Stimulated activated CD8-positive, alpha-beta memory T cell treated with anti-CD3 and anti-CD28 coated beads, Interleukin-2, amount 100 ng/mL, for 1 hour (primary cell): ENCODE measurements at places on chromosomes 2 and 18.

DNA sequence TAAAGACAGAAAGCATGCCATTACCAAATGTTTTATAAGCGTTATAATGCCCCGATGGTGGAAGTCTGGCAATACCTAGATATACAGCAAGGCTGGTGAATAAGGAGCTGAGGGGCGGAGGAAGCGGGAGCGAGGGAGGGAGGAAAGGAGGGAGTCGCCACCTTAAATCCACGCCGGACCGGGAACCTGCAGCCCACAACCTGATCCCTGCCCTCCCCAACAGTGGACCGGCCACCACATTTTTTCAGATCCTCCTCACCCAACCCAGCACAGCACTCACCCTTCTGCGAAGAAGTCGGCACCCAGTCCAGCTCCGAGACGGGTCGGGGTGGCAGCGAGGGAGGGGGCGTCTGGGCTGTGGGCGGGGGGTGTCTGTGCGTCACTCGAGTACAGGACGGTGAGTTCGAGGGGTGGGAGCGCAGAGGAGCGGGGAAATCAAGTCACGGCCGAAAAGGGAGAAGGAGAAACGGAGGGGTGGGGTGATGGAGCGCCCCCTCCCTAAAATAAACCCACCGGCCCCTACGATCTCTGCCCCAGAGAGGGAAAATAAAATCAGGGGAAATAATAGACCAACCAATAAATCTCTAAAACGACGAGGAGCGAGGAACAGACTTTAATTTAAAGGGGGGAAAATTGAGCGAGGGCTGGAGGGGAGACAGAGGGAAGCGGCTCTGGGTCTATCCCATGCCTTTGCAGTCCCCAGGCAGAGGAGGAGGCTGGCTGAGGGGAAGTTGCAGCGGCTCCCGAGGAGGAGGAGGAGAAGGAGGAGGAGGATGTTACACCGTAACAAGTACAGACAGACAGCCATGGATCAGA, 96.5 kb upstream of the SERTAD2 start:
- no peak for DNase-seq

DNA sequence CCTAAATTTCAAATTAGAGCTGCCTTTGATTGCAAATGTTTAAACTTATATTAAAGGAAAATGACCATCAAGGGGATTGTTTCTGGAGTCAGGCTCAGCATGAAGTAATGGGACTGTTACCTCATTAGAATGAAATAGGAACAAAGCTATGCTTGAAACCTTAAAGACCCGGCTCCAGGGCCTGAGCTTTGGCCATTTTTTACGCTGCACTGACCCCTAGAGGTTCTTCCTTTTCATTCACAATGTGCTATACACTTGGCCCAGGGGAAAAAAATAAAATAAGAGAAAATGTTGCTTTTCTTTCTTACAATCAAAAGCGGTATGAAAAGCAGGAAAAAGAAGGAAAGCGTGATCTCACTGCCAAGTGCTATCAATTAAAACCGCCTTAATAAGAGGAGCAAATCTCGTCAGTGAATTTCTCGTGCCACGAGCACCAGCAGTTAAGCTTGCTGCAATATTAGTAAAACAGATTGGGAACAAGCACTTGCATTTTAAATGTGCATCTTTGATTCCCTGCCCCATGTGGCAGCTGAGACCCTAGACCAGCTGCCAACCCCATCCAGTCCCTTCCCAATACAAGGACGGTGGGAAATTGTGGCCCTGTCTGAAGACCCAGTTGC, 96.6 kb downstream of the MBD2 start:
- DNase-seq: no peak

DNA sequence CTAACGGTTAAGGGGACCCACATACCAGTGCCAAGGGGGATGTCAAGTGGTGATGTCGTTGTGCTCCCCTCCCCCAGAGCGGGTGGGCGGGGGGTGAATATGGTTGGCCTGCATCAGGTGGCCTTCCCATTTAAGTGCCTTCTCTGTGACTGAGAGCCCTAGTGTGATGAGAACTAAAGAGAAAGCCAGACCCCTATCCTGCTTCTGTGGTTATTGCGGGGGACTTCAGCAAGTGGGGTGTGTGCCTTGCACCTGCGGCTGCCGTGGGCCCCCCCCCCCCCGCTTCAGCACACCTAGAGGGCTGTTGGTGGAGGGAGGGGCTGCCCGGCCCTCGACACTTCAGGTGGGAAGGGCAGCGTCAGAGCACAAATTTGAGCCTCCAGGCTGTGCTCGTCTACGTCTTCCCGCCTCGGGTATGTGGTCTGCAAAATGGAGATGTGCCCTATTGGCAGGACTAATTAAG, 6.1 kb downstream of the CTDSP1 start:
- no peak for DNase-seq

DNA sequence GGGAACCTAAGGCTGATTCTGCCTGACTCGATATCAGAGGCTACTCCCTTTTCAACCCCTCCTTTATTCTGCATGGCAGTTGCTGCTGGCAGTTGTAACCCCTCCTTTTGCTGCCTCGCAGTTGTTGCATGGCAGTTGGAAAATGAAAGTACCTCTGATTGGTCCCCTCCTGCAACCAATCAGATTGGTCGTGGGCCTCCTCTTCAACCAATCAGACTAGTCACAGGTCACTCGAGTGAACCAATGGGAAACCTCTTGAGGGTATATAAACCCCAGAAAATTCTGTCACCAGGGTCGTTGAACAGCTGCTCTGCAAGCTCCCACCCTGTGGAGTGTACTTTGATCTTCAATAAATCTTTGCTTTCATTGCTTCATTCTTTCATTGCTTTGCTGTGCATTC, 294.3 kb upstream of the SLC8A1 start:
- no peak for DNase-seq

DNA sequence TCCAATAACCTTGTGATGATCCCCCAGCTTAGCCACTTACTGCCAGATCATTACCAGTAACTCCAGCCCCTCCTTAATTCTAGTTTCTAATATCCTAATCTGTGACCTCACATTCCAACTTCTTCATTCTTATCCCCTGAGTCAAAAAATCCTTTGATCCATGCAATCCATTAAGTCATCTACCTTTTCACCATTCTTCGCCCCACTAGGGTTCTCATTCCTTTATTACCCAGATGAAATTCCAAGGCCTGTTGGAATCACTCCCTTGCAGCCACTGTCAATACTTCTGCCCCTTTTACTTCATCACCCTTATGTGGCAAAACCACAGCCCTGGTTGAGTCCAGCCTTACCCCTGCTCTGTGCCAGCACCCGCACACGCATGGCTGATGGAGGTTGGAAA, 20.3 kb upstream of the IL36G start:
- no peak for DNase-seq
